SJCRH30 (cell line): ENCODE measurements at places on chromosomes 6 and 20. TPM values are rescaled to one million over a fixed set of nuclear protein-coding genes. Genes with fewer than 3 reads are reported as not detected.

PRELID3B gene
- total RNA-seq = 298 and 331 TPM in 2 replicates

ULBP3 gene
- total RNA-seq = 9.8 and 10.3 TPM in 2 replicates

MUC22 gene
- not detected in 2 replicates for total RNA-seq

PLEKHG1 gene
- 13.6 and 13.8 TPM in 2 replicates for total RNA-seq

ZBTB22 gene
- 7.1 and 9.6 TPM in 2 replicates for total RNA-seq

SLC35B3 gene
- 9.6 and 12.0 TPM in 2 replicates for total RNA-seq

SMOC2 gene
- not detected in 2 replicates for total RNA-seq

ZSWIM3 gene
- total RNA-seq = 6.2 TPM in 2 replicates

MDFI gene
- 166 and 176 TPM in 2 replicates for total RNA-seq

HLA-DRA gene
- total RNA-seq = not detected in 2 replicates

OLIG3 gene
- not detected in 2 replicates for total RNA-seq

MEI4 gene
- not detected in 2 replicates for total RNA-seq

SLC35D3 gene
- total RNA-seq = 0.05 and 0.06 TPM in 2 replicates

RAB32 gene
- 12.2 and 12.4 TPM in 2 replicates for total RNA-seq

PABPC1L gene
- total RNA-seq = 9.3 and 15.9 TPM in 2 replicates

PLN gene
- total RNA-seq = 0.45 and 0.48 TPM in 2 replicates

ALDH8A1 gene
- total RNA-seq = 0.08 TPM in 1 of 2 replicates, not detected in the other

RBM38 gene
- total RNA-seq = 181 and 190 TPM in 2 replicates

PPP1R14C gene
- 0.05 TPM in 1 of 2 replicates, not detected in the other for total RNA-seq

TSBP1 gene
- total RNA-seq = not detected in 2 replicates

FAM184A gene
- total RNA-seq = 8.9 and 11.3 TPM in 2 replicates

EFCAB8 gene
- total RNA-seq = 0.28 and 0.58 TPM in 2 replicates

SALL4 gene
- total RNA-seq = not detected in 2 replicates

GABRR1 gene
- 0.26 and 0.30 TPM in 2 replicates for total RNA-seq

TFAP2A gene
- total RNA-seq = 8.3 and 10.6 TPM in 2 replicates

NKAIN2 gene
- total RNA-seq = not detected in 2 replicates

MICA gene
- total RNA-seq = 6.8 and 7.7 TPM in 2 replicates

DPPA5 gene
- total RNA-seq = not detected in 2 replicates

UBD gene
- total RNA-seq = not detected in 2 replicates

NKAIN4 gene
- 15.5 and 16.4 TPM in 2 replicates for total RNA-seq

GPX5 gene
- not detected in 2 replicates for total RNA-seq

SLC17A4 gene
- total RNA-seq = not detected in 2 replicates

GABBR1 gene
- 5.5 and 12.1 TPM in 2 replicates for total RNA-seq

SNAP91 gene
- not detected in 2 replicates for total RNA-seq

CST5 gene
- not detected in 2 replicates for total RNA-seq

HTR1E gene
- not detected in 2 replicates for total RNA-seq

SAMD5 gene
- total RNA-seq = 11.6 and 12.2 TPM in 2 replicates

MARCKS gene
- 152 and 167 TPM in 2 replicates for total RNA-seq

TSHZ2 gene
- not detected in 2 replicates for total RNA-seq

CRIP3 gene
- total RNA-seq = not detected in 2 replicates

NKX2-4 gene
- 3.9 TPM in 2 replicates for total RNA-seq
